ENCODE measurements at places on chromosomes 7 and 10.

DNA sequence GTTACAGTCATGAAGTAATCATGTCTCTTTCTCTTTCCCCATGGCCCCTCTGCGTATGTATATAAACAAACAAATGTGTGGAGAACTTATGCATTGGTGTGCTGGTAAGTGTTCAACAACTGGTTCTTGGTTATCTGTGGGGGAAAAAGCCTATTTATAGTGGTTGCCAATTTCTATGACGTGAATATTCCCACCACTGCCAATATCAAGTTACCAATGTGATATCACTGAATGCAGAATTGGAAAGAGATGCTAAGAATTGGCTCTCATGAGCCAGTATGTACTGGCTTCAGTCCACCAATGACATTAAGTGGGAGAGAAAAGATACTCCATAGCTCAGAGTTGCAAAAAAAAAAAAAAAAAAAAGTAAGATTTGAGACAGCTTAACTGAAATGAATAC lies 399.7 kb downstream of the REEP3 start:
- no peak for DNase-seq

- no peak for DNase-seq
Observed at GRCh38 chr7:139060695-139061237, 24.9 kb upstream of the ZC3HAV1L start.

DNA sequence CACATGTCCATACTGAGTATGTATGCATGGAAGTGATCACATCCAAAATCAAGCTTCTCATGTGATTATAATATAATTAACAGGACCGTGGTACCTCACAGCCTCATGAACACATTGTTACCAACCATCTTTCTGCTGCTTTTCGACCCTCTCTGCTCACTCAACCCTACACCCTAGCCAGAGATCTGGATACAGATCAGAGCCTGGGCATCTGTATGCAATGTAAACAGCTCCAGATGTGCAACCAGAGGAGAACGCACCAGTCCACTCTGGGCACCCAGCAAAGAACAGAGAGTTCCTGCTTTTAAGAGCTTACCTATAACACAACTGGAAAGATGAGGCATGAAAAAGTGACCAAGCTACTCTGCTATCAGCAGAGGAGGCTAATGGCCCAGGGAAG lies 145.1 kb downstream of the FGFR2 start:
- no peak for DNase-seq

GRCh38 chr10:34813626-34814222 lies 1.4 kb downstream of the PARD3 start:
- no peak for DNase-seq

- DNase-seq, result no peak
Observed at GRCh38 chr7:116805100-116805544, 57.3 kb upstream of the CAPZA2 start.

- no peak for DNase-seq
Observed at GRCh38 chr7:139942636-139943035, 113.6 kb downstream of the TBXAS1 start.

GRCh38 chr7:159318682-159319351 lies 174.2 kb upstream of the VIPR2 start:
- DNase-seq, result no peak

- no peak for DNase-seq
Observed at GRCh38 chr7:89002981-89003956, 207.7 kb upstream of the TEX47 start.

DNA sequence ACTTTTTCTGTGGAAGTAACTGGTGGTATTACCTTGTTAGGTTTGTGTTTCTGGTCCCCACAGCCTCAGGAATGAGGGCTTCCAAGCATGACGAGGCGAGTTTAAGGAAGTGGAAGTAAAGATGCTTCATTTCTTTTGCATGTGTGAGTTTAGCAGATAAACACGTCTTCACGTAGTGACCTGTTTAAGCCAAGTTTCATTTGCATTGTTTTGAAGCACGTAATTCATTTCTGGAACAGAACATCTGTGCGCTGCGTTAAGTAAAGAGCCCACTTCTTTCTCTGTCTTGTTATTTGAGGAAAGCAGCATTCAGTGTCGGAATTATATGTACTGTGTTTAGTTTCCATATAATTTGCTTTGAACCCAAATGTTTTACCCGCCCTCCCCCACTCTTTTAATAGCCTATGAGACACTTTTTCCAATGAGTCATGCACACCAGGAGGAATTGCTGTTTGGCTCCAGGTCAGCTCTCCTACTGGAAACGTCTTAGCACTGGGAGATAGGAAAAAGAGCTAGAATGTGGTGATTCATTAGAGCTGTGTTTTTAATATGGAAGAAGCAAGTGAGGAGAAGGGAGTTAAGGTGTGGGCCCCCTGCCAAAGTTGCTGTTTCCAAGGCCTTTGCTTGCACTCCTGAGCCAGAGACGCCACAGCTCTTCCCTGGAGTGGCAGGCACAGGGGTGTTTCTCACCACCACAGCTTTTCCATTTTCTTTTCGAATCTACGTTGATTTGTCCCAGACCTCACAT lies 36.7 kb downstream of the BTBD16 start:
- DNase-seq, result no peak

DNA sequence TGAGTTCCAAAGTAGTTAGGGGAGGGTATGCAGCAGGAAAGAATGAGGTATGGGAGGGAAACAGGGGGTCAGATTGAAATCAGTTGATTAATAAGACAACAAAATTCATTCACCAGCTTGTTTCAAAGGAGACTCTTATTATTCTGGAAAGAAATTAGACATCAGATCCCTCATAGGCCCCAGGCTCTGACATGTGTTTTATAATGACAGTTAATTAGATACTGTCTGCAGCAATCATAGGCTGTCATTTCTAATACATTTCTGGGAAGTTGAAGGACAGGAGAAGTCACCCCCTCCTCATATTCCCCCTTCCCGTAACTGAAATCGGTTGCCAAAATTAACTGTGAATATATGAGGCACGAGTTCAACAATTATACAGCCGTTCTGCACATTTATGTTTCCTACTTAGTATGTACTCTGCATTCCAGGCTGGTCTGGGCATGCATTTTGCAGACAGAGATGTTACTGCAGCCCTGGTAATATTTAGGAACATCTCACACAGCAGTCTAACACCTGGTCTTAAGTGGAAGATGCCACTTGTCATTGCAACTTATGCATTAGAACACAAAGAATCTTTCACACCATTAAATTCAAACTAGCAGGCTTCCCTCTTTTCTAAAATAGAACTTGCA lies 355.2 kb upstream of the LRGUK start:
- no peak for DNase-seq

DNA sequence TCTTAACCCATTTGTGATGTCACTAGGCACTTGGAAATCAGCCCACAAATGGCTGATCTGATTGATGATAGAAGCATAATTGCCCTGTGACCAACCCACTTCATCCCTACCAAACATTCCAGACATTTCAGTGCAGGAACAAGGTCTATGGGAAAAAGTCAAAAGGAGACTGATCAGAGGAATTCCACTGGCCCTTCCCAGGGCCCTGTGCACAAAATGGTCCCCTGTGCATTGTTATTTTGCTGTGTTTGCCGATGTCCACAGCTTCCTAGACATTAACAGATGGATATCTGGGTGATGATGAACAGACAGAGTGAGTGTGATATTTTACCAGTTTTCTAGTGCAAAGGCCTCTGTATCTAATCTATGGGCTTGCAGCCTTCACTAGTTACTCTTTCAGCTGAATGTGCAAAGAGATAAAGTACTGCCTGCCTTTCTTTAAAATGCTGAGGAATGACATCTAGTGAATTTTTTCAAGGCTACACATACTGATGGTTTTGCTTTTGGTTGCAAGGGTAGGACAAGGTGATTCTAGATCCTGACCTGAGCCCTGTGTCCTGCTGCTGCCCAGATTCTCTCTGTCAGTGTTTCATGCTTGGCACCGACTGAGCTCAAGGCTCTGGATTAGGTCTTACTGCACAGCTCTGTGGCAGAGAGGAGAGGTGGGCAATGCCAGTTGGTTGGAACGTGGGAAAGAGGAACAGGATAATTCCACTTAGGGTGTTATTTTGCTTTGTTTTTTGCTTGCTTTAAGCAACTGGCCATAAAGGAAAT lies 55.4 kb downstream of the CALD1 start:
- no peak for DNase-seq

DNA sequence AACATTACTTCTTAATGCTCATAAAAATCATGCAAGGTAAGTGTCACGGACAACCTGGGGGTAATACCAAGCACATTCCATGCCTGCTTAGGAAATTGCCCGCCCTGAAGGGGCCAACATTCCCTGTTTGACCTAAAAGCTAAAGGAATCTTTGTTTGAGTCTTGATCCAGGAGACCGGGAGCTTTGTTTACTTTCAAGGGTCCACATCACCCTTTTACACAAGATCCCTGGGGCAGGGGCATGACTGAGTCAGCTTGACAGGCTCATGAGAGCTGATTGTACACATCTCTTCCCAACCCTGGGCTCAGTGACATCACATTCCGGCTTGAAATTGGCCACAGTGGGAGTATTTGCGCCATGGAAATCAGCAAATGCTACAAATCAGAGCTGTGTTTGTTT lies 248.1 kb upstream of the HABP2 start:
- no peak for DNase-seq

DNA sequence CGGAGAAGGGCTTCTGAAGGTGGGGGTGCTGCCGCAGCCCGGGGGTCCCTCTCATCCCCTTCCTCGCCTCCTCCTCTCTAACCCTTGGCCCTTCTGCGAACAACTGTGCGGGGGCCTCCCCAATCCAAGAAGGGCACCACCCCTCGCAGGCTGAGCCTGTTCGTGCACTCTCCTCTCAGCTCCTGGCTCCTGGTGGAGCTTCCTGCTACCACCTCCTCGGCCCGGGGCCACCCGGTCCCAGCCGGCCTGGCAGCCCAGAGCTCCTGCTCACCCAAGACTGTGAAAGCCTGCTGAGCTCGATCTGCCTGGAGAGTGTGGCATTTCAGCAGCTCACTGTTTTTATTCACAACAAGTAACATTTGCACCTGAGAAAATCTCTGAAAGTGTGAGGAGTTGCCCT lies 2.4 kb downstream of the ADGRA1 start:
- no peak for DNase-seq

DNA sequence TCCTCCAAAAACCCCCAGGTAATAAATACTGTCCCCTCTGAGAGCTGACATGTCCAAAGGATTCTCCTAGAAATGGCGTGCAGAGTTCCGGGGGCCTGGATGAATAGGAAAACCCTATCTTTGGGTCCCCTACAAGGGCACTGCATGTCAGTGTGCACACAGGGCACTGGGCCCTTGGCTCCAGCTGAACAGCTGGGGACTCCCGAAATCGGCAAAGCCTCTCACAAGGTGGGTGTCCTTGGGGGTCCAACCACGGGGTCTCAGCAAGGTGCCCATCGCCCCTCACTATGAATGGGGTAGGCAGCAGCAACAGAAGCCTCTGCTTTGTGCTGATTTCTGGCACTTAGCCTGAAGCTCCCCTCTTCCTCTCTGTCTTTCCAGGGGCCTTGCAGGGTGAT lies 46.1 kb downstream of the SLIT1 start:
- DNase-seq, result no peak
